ELR (cell line): ENCODE measurements at places on chromosomes 4 and X.

DNA sequence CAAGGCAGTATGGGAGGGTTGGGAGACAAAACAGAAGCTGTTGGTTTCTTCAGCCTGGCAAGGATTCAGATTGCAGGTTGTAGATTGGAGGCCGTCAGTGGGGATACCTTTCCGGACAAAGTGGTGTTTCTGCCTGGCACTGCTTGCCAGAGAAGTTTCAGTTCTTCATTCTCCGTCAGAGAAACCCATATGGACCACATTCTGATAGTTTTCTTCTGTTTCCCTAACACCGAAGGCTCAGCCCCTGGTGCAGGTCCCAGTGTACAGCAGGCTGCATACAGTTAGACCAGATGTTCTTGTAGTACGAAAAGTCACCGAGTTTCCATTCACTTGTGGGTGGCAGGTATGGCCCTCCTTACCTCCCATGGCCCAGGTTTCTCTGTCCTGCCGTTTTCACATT, 107.3 kb downstream of the PTTG2 start:
- no peak for DNase-seq

DNA sequence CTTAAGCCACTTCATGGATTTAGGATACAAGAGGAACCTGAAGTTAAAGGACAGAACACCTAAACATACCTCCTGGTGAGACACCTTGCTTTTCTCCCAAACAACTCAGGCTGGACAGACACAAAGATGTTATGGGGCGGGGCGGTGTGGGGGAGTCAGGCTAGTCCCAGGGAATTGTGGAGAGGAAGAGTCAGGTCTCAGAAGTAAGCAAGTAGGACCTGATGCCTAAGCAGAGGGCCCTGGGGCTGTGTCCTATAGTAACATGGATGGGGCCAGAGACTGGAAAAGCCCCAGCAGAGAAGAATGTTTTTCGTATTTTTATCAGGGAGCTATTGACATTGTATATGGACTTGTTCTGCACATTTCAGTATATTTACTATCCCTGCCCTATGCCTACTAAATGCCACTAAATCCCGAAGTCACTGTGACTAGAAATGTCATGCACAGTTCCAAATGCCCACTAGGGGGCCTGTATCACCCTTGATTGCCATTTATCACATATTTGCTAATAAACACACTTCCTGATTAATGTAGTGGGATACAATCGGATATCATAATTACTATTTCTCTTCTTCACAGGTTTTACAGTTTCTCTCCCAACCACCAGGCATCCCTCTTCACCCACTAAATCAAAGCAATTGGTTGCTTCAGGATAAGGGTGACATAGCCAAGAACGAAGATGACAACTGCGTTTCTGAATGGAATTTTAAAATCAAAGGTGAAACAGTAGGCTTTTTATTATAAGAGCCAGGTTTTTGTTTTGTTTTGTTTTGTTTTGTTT, 23.8 kb upstream of the ARHGAP10 start:
- peak; percentile 66 for DNase-seq

DNA sequence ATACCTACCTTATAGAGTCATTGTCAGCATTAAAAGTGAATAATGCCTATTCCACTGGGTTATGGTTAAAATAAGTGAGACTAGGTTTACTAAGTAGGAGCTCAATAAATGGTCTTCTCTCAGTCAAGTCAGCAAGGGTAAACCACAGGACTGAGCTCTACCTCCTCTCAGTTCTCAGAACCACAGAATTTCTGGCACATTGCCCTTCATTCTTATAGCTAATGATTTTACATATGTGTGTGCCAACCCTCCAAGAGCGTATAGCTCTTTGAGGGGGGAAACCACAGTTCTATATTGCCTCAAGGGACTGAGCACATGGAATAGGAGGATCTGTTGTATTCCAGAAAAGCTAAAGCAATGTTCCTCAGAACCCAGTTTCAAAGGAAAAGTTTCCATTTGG, 124.8 kb downstream of the ATG4A start:
- DNase-seq, result no peak

DNA sequence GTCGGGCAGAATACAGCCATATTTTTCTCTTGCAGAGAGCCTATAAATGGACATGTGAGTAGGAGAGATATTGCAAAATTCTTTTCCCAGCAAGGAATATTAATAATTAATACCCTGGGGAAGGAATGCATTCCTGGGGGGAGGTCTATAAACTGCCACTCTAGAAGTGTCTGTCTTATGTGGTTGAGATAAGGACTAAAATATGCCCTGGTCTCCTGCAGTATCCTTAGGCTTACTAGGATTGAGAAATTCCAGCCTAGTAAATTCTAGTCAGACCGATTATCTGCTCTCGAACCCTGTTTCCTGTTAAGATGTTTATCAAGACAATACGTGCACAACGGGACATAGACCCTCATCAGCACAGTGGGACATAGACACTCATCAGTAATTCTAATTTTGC, 872.6 kb downstream of the FSTL5 start:
- no peak for DNase-seq

GRCh38 chr4:158875455-158875854, 106.6 kb downstream of the FNIP2 start:
- DNase-seq, result no peak
